ENCODE measurements at places on chromosomes 7 and 10.
A peak's percentile ranks its signal among the peaks of the same experiment; 100 is the strongest.

DNA sequence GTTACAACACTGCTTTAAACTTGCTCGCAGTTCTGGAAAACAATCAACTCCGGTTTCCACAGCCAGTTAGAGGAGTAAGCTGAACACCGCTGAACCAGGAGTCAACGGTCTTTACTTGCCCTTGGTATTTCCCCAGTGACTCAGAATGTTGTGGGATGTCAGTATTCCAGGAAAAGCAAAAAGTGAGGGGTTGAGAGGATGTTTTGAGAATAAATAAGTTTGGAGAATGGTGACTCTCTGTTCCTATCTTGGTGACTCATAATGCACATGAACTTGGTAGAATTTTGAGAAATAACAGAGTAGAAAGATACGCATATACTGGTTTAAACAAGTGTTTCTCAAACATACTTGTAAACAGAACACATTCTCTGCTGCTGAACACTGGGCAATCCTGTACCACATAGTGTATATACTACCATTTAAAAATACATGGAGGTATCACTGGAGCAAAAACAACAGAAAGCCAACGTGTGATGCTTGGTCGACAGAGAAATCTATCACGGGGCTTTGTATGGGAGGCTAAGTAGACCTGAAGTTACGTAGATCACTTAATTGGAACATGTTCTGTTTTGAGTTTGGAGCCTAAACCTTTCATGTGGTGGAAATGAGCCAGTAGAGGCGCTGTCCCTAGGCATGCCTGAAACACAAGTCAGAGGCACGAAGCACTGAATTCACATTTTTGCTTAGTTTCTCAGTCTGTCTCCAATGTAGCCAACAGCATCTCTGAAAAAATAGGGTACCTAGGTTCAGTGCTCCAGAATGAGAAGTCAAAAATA is 534.3 kb downstream of the PARD3 start:
- DNase-seq = peak; percentile 73

GRCh38 chr10:63423494-63423893 is 42.3 kb downstream of the JMJD1C start:
- no peak for DNase-seq

- DNase-seq = peak; percentile 64
These were observed 44.5 kb upstream of the ACBD5 start for GRCh38 chr10:27285093-27285492.

GRCh38 chr7:136326045-136326609 is 349.0 kb upstream of the MTPN start:
- DNase-seq = no peak

GRCh38 chr7:21113609-21114415 is 314.1 kb upstream of the SP4 start:
- DNase-seq = no peak

Data from activated CD4-positive, alpha-beta T cell treated with anti-CD3 and anti-CD28 coated beads, Interleukin-2, amount 50 U/mL, for 16 hours (primary cell).